ENCODE measurements at places on chromosomes 6 and 20.

- H3K4me3 ChIP-seq, result no peak overlapping the region
- DNase-seq, result no peak
- no peaks in the 10 kb centered on the region for H3K27me3 ChIP-seq
- no peaks in the 10 kb centered on the region for H3K4me1 ChIP-seq
These were observed 67.0 kb upstream of the TMEM181 start for GRCh38 chr6:158492881-158493280.

GRCh38 chr20:41534842-41535241 lies 83.3 kb downstream of the CHD6 start:
- no peaks in the 10 kb centered on the region for H3K4me1 ChIP-seq
- no peak for DNase-seq
- peaks cover 10% of the 10 kb centered on the region for H3K36me3 ChIP-seq
- H3K27ac ChIP-seq, result no peak overlapping the region
- no peak overlapping the region for H3K4me3 ChIP-seq
- H3K27me3 ChIP-seq, result no peaks in the 10 kb centered on the region

DNA sequence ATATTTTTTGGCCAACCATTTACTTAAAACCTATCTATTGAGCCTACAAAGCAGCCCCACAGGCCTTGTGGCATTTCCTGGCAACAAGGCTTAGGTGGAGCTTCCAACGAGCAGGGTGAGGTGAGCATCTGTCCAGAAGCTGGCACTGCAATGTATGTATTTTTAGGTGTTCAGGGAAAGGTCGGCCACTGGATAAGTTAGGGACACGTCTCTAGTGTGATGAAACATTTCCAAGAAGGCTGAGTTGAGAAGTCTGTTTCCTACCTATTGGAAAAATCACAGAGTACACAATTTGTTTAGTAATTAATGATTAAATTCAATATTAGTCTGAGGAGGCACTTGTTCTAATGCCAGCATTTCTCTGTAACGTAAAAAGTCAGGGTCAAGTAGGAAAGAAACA lies 17.8 kb upstream of the RCAN2 start:
- DNase-seq, result no peak
- no peaks in the 10 kb centered on the region for H3K36me3 ChIP-seq
- no peak overlapping the region for H3K27ac ChIP-seq

GRCh38 chr6:11364971-11365397 lies 132.5 kb upstream of the NEDD9 start:
- peaks cover 6% of the 10 kb centered on the region for H3K36me3 ChIP-seq
- H3K27me3 ChIP-seq, result no peaks in the 10 kb centered on the region
- no peak overlapping the region for H3K27ac ChIP-seq
- H3K4me1 ChIP-seq, result peaks cover 16% of the 10 kb centered on the region

DNA sequence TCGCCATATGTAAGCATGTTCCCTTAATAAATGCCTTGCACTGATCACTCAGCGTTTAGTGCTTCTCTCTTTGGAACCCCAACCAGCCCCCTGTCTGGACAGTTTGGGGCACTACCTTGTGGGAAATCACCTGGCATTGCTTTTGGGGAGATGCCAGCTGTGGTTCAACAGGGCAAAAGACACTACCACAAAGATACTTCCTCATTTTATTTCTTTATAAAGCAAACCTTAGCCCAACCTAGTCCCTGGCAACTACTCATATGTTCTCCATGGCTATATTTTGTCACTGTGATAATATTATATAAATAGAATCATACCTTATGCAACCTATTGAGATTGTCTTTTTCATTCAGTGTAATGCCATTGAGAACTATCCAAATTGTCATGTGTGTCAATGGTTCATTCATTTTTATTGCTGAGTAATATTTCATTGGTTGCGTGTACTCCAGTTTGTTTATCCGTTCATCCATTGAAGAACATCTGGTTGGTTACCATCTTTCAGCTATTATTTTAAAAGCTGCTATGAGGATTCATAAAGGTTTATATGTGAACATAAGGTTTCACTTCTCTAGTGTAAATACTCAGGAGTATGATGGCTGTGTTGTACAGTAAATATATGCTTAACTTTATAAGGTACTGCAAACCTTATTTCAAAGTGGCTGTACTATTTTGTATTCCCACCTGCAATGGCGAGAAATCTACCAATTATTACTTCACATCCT lies 114.8 kb downstream of the MOXD1 start:
- no peak overlapping the region for H3K27ac ChIP-seq
- no peak for DNase-seq
- no peaks in the 10 kb centered on the region for H3K4me1 ChIP-seq
- H3K4me3 ChIP-seq, result no peak overlapping the region

- no peaks in the 10 kb centered on the region for H3K4me1 ChIP-seq
- H3K27ac ChIP-seq, result no peak overlapping the region
- peaks cover 3% of the 10 kb centered on the region for H3K27me3 ChIP-seq
- H3K36me3 ChIP-seq, result no peaks in the 10 kb centered on the region
- DNase-seq, result no peak
These were observed 80.5 kb downstream of the SASH1 start for GRCh38 chr6:148423133-148423532.

- no peaks in the 10 kb centered on the region for H3K36me3 ChIP-seq
- DNase-seq, result no peak
- no peaks in the 10 kb centered on the region for H3K27me3 ChIP-seq
- H3K4me1 ChIP-seq, result peaks cover 7% of the 10 kb centered on the region
These were observed 180.6 kb downstream of the FOXA2 start for GRCh38 chr20:22403632-22404361.

DNA sequence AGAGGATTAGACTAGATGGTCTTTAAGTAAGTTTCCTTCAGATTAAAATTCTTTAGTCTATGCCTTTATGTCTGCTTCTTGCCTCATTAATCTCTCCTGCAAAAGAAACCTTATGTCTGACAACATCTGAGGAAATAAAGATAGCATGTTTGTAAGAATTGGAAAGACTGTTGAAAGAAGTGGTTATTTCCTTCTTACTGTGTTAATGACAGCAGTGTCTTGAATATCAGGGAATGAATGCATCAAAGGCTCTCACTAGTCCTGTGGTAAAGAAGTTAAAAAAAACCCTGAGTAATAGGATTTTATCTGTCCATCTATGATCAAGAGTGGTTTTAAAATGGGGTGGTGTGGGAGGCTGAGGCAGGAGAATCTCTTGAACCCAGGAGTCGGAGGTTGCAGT lies 302.0 kb downstream of the PRL start:
- no peak for DNase-seq
- H3K36me3 ChIP-seq, result no peaks in the 10 kb centered on the region
- H3K4me3 ChIP-seq, result no peak overlapping the region
- no peaks in the 10 kb centered on the region for H3K27me3 ChIP-seq
- no peaks in the 10 kb centered on the region for H3K4me1 ChIP-seq
- H3K27ac ChIP-seq, result no peak overlapping the region

DNA sequence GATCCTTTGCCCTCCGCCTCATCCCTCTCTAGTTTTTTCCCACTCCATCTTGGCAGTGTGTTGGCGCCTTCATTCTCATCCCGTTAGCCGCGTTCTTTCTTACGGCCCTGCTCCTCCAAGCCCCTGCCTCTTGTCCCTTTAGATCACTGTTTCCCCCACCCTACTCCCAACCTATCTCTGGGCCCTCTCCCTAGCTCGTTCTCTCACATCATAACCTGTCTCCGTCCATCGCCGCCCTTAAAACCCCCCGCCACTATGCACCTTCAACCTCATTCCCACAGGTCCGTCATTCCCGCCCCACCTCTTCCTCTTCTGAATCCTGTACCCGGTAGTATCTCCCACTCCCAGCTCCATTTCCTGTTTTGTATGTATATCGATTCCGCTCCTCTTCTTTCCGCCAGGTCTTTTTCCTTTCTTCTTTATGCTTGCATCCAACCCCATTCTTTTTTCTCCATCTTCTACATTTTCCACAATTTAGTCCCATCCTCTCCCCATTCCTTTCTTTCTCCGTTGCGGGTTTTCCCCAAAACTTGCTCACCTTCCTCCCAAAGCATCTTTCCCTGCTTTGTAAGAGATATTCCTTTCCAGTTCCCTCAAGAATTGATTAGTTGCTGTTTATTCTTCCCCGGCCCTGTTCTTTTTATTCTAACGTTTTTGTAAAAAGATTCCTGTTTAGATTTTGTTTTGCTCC lies 671 bp downstream of the EFHC1 start:
- no peaks in the 10 kb centered on the region for H3K27me3 ChIP-seq
- no peaks in the 10 kb centered on the region for H3K36me3 ChIP-seq
- peak overlapping the region; percentile 71 for H3K27ac ChIP-seq
- H3K4me1 ChIP-seq, result peaks cover 15% of the 10 kb centered on the region

DNA sequence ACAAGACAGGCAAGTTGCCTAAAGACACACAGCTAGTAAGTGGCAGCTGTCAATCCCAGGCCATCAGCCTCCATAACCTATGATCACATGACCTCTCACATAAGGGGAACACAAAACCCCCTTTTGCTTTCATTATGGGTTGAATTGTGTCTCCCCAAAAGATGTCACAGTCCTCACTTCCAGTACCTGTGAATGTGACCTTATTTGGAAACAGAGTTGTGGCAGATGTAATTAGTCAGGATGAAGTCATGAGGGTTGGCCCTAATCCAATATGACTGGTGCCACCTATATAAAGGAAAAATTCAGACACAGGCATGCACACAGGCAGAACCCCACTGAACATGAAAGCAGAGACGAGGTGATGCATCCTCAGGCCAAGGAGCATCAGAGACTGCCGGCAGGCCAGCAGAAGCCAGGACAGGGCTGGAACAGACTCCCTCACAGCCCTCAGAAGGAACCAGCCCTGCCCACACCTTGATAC lies 33.6 kb downstream of the GFOD1 start:
- peak; percentile 65 for DNase-seq
- H3K4me1 ChIP-seq, result peaks cover 60% of the 10 kb centered on the region
- no peak overlapping the region for H3K4me3 ChIP-seq
- peak overlapping the region; percentile 91 for H3K27ac ChIP-seq
- H3K27me3 ChIP-seq, result no peaks in the 10 kb centered on the region

DNA sequence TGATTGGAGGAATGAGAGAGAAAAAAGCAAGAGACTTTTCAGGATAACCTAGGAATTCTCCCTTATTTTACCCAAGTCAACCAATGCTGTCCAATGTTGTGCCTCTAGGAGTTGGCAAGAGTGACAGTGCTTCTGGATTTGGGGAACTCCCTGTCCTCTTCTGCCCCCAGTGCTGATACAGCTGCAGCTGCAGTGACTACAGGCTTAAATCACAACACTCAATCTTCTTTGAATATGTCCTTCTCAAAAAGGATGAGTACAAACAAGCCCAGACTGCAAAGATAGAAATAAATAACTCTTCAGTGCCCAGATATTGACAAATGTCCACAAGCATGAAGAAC lies 141.0 kb upstream of the COL21A1 start:
- H3K4me1 ChIP-seq, result no peaks in the 10 kb centered on the region
- no peaks in the 10 kb centered on the region for H3K27me3 ChIP-seq
- H3K4me3 ChIP-seq, result no peak overlapping the region
- no peak for DNase-seq
- H3K27ac ChIP-seq, result no peak overlapping the region

GRCh38 chr20:20426655-20426907 lies 58.7 kb downstream of the INSM1 start:
- H3K4me1 ChIP-seq, result no peaks in the 10 kb centered on the region
- no peaks in the 10 kb centered on the region for H3K27me3 ChIP-seq
- no peak for DNase-seq
- no peak overlapping the region for H3K27ac ChIP-seq

- no peaks in the 10 kb centered on the region for H3K36me3 ChIP-seq
- no peaks in the 10 kb centered on the region for H3K27me3 ChIP-seq
- H3K4me3 ChIP-seq, result no peak overlapping the region
- H3K4me1 ChIP-seq, result peaks cover 40% of the 10 kb centered on the region
- no peak overlapping the region for H3K27ac ChIP-seq
These were observed 152.3 kb downstream of the ZDHHC14 start for GRCh38 chr6:157533048-157533871.

GRCh38 chr20:12660918-12661317 lies 347.9 kb upstream of the SPTLC3 start:
- H3K4me3 ChIP-seq, result no peak overlapping the region
- DNase-seq, result no peak
- H3K36me3 ChIP-seq, result no peaks in the 10 kb centered on the region
- H3K4me1 ChIP-seq, result no peaks in the 10 kb centered on the region
- no peak overlapping the region for H3K27ac ChIP-seq
- H3K27me3 ChIP-seq, result no peaks in the 10 kb centered on the region

- H3K36me3 ChIP-seq, result no peaks in the 10 kb centered on the region
- H3K27me3 ChIP-seq, result peaks cover 2% of the 10 kb centered on the region
- no peak overlapping the region for H3K27ac ChIP-seq
- no peak for DNase-seq
These were observed 257.6 kb downstream of the LAMA2 start for GRCh38 chr6:129140526-129140925.

DNA sequence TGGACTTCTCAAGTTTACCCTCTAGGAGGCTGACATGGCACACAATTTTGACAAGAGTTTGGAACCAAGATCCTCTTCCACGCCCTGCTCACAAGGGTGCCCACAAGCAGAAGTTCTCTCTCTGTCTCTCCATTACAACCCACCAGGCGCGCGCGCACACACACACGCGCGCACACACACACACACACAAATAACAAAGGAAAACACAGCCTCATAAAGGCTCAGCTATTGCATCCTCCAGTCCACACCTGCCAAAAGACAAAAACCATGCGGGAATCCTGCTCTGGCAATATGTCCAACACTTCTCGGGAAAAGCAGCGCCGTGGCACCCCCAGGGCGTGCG lies 870 bp downstream of the PAK5 start:
- no peak overlapping the region for H3K4me3 ChIP-seq
- no peak for DNase-seq
- H3K36me3 ChIP-seq, result no peaks in the 10 kb centered on the region

GRCh38 chr20:31758991-31759390 lies 19.9 kb downstream of the TPX2 start:
- no peak for DNase-seq
- no peak overlapping the region for H3K27ac ChIP-seq
- no peaks in the 10 kb centered on the region for H3K27me3 ChIP-seq

DNA sequence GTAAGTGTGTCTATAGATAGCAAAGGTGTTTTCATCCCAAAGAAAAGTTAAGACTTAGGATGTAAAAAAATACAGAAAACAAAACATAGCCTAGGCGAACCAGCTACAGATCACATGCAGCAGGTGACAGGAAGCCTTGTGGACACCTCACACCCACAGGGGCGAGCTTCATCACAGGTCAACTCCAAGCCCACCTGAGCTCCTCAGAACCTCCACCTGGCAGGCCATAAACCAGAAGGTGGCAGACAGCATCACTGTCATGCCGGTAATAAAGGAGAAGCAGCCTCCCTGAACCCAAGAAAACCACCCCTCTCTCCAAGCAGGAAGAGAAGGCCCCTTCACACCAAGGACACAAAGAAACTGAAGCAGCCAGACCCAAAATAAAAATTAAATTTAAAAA lies 1.0 kb downstream of the RALGAPA2 start:
- no peaks in the 10 kb centered on the region for H3K27me3 ChIP-seq
- H3K27ac ChIP-seq, result peak overlapping the region; percentile 52
- H3K4me1 ChIP-seq, result peaks cover 17% of the 10 kb centered on the region
- DNase-seq, result peak; percentile 50
- peak overlapping the region; percentile 57 for H3K4me3 ChIP-seq
- H3K36me3 ChIP-seq, result no peaks in the 10 kb centered on the region
